Thymus (tissue), 14 donors: ENCODE measurements at places on chromosomes 13 and 19. TPM values are rescaled to one million over a fixed set of nuclear protein-coding genes. Genes with fewer than 3 reads are reported as not detected.

The IGFL3 gene
- not detected for total RNA-seq

The PSPC1 gene
- total RNA-seq: 71.2 TPM

The ZNF730 gene
- total RNA-seq: 4.4 TPM

The PTH2 gene
- total RNA-seq: not detected

The TMIGD2 gene
- 87.9 TPM for total RNA-seq

The PTPRS gene
- total RNA-seq: 8.5 TPM

The RAB11B gene
- total RNA-seq: 5.6 TPM

The RNF17 gene
- total RNA-seq: 0.05 TPM

The ZNF729 gene
- total RNA-seq: not detected

The SUPT20H gene
- 31.3 TPM for total RNA-seq

The CYP4F2 gene
- total RNA-seq: 0.09 TPM

The UBE2L5 gene
- 0.24 TPM for total RNA-seq
